LHCN-M2 (cell line): ENCODE measurements at places on chromosomes 2 and 18.

- peak; percentile 89 for DNase-seq
Observed at GRCh38 chr2:10389573-10389972, 58.6 kb downstream of the ODC1 start.

DNA sequence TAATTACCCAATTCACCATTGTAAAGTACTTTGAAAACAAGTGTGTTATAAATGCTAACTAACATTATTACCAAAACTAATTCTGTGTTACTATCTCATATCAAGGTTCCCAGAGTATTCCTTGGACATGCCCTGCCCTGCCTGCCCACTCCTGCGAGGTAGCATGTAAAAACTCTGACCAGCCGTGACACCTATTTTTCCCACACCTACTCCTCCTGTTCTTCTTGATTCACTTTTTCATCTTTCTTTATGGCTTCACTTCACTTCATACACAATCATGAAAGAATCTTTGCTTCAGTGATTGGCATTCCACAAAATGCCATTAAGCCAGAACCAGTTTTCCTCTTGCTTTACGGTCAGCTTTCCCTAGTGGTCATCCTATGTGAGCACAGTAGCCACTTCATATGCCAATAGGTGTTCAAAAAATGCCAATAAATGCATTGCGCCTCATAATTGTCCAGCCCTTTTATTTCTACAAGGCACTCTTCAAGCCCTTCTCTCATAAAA is 42.6 kb upstream of the SETBP1 start:
- DNase-seq = no peak

- DNase-seq = no peak
Observed at GRCh38 chr2:98907966-98908905, 27.8 kb downstream of the CRACDL start.

DNA sequence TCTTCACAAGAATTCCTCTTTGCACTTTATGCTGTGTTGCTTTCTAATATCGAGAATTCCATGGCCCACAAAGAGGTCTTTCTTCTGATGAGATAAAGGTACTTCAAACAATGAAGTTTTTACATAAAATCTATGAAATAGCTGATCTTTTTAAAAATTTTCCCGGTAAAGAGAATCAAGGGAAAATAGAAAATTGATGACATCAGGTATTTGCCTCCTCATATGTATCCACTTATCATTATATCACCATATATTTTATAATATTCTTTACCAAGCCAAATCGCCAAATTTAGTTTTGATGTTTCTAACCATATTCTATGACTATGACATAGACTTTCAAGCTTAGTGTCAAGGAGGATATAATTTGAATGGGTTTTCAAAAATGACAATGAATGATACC is 139.8 kb downstream of the CHST9 start:
- DNase-seq = no peak

DNA sequence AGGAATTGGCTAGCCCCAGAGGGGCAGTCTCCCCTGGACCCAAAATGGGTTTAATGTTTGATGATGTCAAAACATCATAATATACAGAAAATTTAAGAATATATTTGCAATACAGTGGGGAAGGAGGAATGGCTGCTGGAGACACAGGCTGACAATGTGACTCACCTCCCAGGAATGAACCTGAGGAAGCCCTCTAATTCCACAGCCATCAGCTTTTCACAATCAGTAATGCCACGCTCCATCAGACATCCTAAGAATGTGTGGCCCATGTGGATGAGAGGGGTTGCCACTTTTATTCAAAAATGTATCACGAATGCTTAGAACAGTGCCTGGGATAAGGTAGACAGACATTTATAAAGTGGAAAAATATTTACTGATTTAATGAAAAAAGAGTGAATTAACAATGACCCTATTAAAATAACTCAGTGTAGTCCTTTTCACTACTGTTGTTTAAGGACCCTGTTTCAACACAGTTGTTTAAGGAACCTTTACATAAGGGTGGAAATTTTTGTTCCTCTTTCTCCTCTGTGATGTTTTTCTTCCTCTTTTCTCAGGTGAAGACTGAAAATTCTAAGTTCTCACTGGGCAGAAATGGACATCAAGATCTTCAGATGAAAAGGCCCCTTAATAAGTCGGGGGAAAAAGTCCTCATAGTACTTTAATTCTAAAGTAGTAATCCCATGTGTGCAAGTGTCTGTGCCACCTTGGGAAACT is 17.5 kb upstream of the TMEM163 start:
- peak; percentile 74 for DNase-seq

DNA sequence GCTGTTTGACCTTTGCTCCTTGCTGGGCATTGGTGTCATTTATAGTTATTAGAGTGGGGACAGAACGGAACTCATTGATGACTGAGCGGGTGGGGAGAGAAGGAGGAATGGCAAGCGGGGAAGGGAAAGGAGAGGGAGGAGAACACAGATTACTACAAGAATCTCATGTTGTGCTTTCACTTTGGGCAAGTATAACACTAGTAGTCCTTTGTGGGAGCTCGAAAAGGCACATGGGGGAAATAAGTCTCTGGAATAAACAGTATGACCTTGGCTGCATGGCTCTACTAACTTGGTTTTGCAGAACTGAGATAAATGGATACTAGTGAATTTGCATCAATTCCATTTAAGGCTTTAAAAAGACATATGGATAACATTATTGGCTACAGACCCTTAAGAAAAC is 161.7 kb upstream of the NABP1 start:
- no peak for DNase-seq

GRCh38 chr2:233336541-233336940 is 17.8 kb upstream of the DGKD start:
- DNase-seq = no peak

DNA sequence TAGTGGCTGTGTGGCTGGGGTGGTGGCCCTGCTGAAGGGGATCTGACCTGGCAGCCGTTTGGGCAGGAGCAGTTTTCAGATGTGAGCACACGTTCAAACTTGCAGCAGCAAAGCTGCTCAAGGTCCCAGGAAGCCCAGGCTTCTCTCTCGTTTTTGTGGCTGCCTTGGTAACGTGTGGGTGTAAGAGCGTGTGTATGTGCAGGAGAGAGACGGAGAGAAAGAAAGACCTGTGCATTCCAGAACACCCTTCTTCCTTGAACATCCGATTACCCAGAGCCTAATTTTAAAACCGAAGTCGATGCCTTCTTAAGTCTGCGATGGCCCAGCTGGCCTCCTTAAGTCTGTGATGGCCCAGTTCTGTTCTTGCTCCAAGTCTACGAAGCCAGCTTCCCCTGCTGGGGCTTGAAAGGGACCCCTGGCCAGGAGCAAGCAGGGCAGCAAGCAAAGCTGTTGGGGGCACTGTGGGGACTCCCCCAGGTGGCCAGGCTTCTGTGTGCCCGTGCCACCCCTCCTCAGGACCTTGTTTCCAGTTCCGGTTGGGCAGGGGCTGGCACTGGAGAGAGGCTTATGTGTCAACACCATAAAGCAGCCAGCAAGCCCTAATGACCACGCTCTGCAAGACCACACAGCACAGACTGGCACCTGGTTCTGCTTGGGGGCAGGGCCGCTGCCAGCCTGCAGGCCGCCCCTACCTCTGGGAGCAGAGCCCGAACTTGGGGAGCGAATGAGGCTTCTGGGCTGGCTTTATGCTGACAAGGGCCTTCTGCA is 55.8 kb upstream of the ALPP start:
- DNase-seq = no peak

- no peak for DNase-seq
Observed at GRCh38 chr2:36626756-36627155, 28.8 kb upstream of the FEZ2 start.

DNA sequence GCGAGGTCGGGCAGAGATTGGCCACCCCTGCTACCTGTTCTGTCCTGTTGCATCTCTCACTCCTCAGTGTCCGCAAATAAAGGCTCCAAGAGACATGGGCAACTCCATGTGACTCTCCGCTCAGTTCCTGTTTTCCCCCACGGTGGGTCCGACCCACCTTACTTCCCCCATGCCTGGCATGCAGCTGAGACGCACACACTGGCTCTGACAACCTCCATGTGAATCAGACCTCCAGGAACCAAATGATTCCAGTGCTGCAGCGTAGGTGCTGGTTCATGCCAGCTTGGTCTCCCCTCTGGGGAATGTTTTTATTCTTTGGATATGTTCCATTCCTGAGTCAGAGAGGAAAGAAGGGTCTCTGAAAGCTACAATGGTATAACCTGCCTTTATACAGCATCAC is 221.5 kb downstream of the SH3RF3 start:
- peak; percentile 58 for DNase-seq

DNA sequence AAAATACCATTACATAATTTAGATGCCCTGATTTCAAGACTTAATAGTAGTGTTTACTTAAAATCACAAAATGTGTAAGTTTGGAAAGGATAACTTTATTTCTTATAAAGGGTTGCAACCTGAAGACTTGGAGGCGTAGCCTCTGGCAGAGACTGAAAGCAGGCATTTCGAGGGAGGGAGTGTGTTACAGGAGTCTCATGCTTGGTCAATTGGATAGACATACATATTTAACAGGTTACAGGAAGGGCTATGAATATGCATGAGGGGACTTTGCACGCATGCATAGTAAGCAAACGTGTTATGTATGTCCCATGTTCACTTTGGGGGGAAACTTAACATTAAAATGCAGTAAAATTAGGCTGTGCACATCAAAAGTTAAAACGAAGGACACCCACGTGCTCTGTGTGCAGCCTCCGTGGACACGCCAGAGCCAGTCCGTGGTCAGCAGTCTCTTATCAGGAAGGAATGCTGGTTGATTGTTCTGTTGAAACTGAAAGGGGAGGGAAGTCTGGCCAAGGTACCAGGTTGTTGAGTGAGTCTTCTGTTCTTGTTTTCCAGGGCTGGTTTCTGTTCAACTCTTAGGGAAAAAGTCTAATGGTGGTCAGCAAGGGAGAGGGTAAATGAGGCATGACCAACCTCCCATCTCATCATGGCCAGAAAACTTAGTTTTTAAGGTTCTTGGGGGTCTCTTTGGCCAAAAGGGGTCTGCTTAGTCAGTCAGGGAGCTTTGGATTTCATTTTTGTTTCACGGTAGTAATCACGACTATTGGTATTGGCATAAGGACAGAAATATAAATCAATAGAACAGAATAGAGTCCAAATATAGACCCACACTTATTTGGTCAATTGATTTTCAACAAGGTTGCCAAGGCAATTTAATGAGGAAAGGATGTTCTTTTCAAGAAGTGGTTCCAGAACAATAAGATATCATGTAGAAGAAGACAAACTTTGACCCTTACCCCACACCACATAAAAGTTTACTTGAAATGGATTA is 121.9 kb downstream of the MCFD2 start:
- no peak for DNase-seq

- peak; percentile 35 for DNase-seq
Observed at GRCh38 chr18:45303026-45303425, 312.2 kb upstream of the SLC14A2 start.

DNA sequence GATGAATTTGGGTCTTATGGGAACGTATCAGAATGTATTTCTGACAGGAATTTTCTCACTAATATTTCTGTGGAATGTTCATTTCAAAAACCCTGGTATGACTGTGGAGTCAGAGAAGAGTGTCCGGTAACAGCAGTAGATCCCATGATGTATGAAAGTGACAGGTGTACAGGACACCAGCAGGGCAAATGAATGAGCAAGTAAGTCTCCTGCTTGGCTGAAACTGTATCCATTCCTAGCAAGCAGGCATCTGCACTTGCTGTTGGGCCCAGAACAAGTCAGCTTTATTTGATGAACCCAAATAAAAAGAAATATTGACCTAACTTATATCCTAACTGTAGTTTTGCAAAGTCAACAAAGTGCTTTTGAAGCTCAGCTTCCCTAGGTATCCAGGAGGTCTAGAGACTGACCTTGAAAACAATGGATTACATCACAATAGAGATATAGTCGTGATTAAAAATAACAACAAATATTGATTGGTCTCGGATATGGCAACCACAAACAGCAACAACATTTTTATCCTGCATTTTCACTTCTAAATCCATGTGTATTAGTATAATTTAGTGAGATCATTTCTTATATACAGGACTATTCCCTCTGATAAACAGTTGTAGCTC is 37.6 kb downstream of the NXPH2 start:
- peak; percentile 14 for DNase-seq

DNA sequence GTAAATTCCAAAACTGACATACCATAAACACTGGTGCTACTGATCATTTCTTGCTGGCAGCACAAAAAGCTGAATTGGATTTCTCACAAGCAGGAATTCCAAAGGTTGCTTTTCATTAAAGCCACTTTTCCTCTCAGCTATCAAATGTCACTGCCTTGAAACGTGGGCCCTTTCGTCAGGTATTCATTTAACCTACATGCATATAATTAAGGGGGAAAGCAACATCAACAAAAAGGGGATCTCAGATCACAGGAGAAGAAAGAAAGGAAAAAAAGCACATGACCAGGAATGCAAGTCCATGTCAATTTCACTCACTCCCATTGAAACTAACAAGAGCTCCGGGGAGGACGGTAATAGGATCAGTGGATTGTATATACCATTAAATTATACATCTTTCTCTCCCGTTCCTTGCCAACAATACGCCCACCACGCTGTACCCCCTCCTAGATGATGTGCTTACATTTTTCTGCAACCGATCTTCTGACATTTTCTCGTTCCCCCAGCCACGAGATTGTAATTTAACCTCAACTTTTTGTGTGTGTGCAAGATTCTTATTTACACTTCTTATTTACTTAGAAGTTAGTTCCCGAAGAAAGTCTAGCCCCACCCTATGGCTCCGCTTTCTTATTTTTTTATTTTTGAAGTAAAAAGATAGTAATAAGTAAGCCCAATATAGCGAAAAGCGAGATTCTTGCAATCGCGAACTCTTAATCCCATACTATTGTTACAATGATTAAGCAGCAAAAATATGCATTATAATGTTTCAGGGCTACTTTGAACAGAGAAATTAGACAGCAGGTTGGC is 725 bp downstream of the FIGN start:
- DNase-seq = peak; percentile 48

DNA sequence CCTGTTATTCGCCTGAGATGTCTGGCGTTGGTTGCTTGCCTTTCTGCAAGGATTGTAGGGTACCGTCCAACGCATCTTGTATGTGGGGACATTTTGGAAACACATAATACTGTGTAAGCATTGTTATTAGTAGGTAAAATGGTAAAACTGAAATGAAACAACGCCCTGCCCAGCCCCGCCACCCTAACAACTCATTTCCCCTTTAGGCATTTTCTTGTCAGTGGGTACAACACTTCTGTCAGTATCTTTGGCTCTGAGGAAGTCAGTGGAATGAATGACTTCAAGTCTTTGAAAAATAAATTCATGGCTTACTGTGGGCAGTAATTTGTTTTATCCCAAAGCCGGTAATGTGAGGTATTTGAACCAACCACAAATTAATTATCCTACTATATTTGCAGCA is 86.0 kb downstream of the FMNL2 start:
- DNase-seq = no peak

DNA sequence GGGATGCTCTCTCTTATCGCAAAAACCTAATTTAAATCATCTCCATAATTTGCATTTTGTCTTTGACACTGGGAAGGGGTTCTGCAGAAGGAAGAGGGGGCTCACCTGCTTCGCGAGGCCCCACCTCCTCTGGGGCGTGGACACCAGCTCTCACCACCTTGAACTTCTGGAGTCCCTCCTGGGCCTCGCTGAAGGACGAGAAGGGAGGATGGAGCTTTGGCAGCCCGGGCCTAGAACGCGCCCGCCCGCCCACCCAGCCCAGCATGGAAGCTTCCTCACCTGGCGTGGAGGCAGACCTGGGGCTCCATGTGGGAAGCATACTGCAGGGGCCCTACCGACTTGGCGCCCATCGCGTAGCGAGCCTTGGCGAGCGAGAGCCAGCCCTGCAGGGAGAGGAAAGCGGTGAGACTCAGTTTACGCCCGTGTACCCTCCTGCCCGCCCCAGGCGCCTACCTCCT is 1.1 kb upstream of the IMP4 start:
- DNase-seq = no peak
